ENCODE measurements at places on chromosomes 7 and 10. TPM values are rescaled to one million over a fixed set of nuclear protein-coding genes. Genes with fewer than 3 reads are reported as not detected.

Gene ITGA8
- 1.0 TPM for total RNA-seq

GRCh38 chr10:114652402-114653368 is 5.4 kb downstream of the ABLIM1 start:
- no peak overlapping the region for H3K4me3 ChIP-seq
- H3K27me3 ChIP-seq: no peaks in the 10 kb centered on the region
- no peaks in the 10 kb centered on the region for H3K36me3 ChIP-seq
- H3K4me1 ChIP-seq: peaks cover 47% of the 10 kb centered on the region
- H3K27ac ChIP-seq: peak overlapping the region; percentile 92

Gene PIP
- total RNA-seq: not detected

- no peak for DNase-seq
- no peaks in the 10 kb centered on the region for H3K27me3 ChIP-seq
- H3K27ac ChIP-seq: no peak overlapping the region
- H3K4me1 ChIP-seq: no peaks in the 10 kb centered on the region
- H3K4me3 ChIP-seq: no peak overlapping the region
Observed at GRCh38 chr7:102009628-102010027, 192.2 kb downstream of the CUX1 start.

Gene CASTOR2
- total RNA-seq: 5.0 TPM

DNA sequence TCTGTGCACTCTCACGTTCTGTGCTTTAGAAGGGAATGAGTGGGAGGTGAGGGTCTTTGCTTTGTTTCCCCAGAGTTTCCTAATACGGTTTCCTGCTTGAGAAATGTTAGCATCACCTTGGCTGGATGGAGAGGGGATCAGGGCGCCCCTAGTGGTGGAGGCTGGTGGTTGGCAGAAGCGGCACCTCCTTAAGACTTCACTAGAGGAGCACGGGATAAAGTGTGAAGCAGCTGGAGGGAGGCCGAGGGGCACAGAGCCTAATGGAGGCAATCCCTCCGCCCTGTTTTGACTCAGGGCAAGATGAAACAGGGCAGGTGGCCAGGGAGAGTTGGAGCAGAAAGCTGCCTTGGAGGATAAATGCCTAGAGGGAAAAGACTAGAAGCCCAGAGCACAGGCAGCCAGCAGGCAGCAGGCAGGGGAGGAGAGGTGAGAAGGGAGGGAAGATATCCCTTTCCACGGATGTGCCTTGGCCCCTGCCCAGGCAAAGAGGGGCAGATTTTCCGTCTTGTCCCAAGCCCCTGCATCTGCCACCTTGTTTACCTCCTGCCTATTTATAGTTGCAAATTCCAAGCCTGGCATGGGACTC is 56.0 kb upstream of the BTRC start:
- peak; percentile 75 for DNase-seq
- no peak overlapping the region for H3K27ac ChIP-seq
- H3K4me1 ChIP-seq: no peaks in the 10 kb centered on the region
- H3K4me3 ChIP-seq: no peak overlapping the region

DNA sequence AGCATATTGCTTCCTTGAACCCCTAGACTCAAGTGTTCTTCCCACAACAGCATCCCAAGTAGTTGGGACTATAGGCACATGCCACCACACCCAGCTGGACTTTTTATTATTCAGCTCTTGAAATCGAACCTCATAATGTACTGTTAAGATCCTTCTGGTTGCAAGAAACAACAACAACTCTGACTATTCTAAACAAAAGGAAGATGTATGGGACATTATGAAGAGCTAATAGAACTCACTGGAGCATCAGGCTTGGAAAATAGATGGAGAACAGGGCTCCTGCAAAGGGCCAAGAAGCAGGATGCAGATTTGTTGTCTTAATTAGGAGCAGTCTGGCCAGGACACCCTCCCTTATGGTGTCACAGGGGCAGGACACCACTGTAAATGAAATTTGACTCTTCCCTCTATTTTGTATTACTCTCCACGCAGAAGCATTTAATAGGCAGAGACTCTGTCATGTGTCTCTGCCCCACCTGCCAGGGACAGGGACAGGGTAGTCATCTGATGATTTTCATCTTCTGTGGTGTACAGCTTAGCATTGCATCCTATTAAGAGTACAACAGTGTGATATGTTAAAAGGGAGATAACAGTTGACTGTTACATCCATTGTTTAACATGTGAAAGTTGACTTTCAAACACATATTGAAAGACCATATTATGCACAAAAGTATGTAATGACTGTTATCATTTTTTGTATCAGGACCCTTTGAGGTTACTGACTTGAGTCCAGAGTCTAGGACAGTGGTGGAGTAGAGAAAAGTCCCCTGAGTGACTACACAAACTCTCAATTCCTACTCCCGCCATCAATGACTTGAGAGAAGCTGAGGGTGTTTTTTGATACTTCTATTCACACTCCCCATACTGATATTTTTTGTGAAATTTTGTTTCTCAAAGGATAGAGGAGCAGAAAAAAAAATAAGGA is 157.3 kb downstream of the LRRC4 start:
- no peak overlapping the region for H3K27ac ChIP-seq
- no peak overlapping the region for H3K4me3 ChIP-seq
- H3K27me3 ChIP-seq: no peaks in the 10 kb centered on the region
- no peak for DNase-seq
- H3K36me3 ChIP-seq: no peaks in the 10 kb centered on the region

Gene GHITM
- 156 TPM for total RNA-seq

- no peaks in the 10 kb centered on the region for H3K36me3 ChIP-seq
- no peaks in the 10 kb centered on the region for H3K4me1 ChIP-seq
Observed at GRCh38 chr7:27066148-27066547, 29.7 kb downstream of the HOXA1 start.

GRCh38 chr7:38748056-38748610 is 117.0 kb upstream of the AMPH start:
- H3K27me3 ChIP-seq: no peaks in the 10 kb centered on the region
- H3K4me1 ChIP-seq: no peaks in the 10 kb centered on the region
- no peak overlapping the region for H3K4me3 ChIP-seq
- H3K36me3 ChIP-seq: peaks cover 31% of the 10 kb centered on the region
- no peak for DNase-seq

- no peak overlapping the region for H3K4me3 ChIP-seq
- no peaks in the 10 kb centered on the region for H3K4me1 ChIP-seq
- DNase-seq: no peak
Observed at GRCh38 chr7:127702938-127703337, 50.9 kb downstream of the SND1 start.

GRCh38 chr10:86345859-86346798 is 20.5 kb downstream of the GRID1 start:
- H3K36me3 ChIP-seq: no peaks in the 10 kb centered on the region
- no peak overlapping the region for H3K4me3 ChIP-seq
- no peaks in the 10 kb centered on the region for H3K27me3 ChIP-seq
- no peaks in the 10 kb centered on the region for H3K4me1 ChIP-seq

GRCh38 chr7:64793106-64793755 is 997 bp upstream of the ZNF138 start:
- no peaks in the 10 kb centered on the region for H3K4me1 ChIP-seq
- no peak for DNase-seq
- no peaks in the 10 kb centered on the region for H3K27me3 ChIP-seq
- no peaks in the 10 kb centered on the region for H3K36me3 ChIP-seq
